ENCODE measurements at places on chromosomes 16 and 17.
A peak's percentile ranks its signal among the peaks of the same experiment; 100 is the strongest.

DNA sequence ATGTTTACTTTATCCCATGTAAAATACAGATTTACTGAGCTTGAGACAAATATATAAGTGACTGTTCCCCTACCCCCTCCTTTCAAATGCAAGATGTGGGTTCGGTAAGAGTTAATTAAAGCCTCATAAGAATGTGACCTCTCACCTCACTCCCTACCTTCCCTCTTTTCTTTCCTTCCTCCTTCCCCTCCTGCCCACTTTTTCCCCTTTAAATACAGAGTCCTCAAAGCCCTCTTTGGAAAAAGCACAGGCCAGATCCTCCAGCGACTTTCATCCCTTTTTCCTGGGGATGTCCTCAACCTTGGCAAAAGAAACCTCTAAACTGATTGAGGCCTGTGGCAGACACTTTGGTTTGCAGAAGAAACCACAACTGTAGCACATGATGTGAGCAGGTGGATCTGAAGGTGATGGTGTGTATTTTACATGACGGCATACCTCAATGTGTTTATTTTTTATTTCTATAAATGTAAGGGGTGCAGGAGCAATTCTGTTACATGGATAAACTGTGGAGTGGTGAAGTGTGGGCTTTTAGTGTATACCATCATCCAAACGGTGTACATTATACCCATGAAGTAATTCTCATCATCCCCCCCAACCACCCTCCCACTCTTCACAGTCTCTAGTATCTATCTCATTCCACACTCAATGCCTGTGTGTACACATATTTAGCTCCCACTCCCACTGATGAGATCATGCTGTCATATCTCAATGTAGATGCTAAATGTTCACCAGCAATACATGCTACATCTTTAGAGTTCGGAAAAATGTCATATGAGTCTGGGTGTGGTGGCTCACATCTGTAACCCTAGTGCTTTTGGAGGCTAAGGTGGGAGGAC, 77.7 kb downstream of the XYLT1 start:
- no peak for DNase-seq

DNA sequence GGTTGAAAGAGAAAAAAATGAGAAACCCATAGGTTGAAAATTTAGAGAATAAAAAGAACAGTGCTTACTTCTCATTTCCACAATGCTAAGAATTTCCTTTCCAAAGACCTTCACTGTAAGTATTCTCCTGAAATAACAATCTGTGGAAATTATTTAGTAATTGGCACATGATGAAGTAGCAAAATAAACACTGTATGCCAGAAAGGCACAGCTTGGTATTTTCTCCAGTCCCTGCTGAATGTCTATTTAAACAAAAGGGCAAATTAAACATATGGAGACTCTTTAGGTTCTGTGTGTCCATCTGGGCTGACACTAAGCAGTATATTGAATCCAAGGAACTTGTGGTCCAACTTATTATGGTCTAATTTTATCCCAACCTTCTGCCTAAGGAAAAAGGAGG, 46.1 kb downstream of the CHCT1 start:
- no peak for DNase-seq

GRCh38 chr17:17258998-17259397, 22.0 kb upstream of the FLCN start:
- DNase-seq, result no peak

- DNase-seq, result no peak
Observed at GRCh38 chr17:72361892-72362291, 241.1 kb downstream of the SOX9 start.

GRCh38 chr16:1310832-1311200, 1.4 kb downstream of the UBE2I start:
- no peak for DNase-seq

DNA sequence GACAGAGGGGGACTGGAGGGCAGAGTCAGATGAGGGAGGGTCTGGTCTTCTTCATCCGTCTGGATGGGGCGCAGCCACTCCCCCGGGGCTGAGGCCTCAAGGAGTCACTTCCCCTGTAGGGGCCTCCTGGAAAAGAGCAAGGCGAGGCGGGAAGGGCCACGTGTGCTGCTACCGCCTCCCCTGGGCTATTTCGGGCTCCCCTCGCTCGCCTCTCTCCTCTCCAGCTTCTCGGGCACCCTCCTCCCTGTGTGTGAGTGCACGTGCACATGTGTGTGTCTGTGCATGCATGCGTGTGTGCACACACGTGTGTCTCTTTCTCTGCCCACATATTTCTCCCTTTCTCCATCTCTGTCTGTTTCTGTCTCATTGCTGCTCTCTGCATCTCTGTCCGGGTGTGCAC, 10.1 kb downstream of the GSG1L start:
- no peak for DNase-seq

DNA sequence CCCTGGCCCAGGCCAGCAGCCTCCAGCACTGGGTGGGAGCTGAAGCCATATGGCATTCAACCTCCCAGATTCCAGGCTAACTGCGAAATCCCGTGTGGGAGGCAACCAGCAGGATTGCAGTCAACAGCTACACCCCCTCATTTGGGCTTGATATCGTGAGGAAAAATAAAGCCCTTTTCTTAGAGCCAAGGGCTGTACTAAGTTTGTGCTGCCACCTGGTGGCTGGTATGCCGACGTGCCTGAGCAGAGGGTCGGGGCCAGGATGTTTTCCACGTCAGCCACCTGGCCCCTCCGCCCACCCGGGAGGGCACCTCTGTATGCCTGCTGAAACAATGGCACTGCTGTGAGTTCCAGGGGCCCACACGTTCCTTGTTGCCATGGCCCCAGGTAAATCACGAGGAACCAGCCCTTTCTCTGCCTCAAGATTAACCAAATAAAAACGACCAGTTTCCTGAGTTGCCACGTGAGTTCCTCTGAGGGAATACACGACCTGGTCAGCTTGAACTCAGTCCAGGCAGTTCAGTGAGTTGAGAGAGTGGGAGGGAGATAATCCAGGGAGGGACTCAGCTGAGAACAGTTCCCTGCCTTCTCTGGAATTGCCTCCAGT, 9.0 kb downstream of the TMEM98 start:
- peak; percentile 50 for DNase-seq

GRCh38 chr16:87371261-87371866, 12.2 kb downstream of the FBXO31 start:
- DNase-seq, result no peak

DNA sequence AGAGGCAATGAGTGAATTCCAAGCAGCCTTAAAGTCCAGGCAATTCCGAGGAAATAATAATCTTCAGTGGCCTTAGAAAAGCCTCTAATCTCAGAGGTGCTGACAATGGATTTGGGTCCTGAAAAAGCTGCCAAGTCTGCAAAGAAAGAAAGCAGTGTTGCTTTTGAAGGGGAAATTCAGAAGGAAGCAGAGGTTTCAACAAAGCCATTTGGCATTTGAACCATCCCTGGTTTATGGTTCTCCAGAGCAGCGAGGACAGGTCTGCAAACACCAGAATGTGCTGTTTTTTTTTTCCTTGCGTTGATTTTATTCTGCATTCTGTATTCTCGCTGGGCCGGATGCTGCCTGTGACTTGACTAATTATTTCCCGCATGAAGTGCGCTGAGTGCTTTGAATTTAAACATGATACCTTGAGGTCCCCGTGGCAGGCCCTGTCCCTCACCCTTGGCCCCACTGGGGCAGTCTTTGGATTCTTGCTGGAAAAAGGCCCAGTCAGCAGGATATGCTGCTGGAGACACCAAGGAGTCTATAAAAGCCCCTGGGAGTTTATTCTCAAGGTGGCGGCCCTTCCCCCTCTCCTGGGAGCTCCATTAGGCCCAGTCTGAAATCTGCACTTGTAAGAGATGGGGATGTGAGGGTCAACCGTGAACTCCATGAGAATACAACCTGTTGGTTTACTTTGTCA, 338.3 kb downstream of the HAPSTR1 start:
- no peak for DNase-seq

DNA sequence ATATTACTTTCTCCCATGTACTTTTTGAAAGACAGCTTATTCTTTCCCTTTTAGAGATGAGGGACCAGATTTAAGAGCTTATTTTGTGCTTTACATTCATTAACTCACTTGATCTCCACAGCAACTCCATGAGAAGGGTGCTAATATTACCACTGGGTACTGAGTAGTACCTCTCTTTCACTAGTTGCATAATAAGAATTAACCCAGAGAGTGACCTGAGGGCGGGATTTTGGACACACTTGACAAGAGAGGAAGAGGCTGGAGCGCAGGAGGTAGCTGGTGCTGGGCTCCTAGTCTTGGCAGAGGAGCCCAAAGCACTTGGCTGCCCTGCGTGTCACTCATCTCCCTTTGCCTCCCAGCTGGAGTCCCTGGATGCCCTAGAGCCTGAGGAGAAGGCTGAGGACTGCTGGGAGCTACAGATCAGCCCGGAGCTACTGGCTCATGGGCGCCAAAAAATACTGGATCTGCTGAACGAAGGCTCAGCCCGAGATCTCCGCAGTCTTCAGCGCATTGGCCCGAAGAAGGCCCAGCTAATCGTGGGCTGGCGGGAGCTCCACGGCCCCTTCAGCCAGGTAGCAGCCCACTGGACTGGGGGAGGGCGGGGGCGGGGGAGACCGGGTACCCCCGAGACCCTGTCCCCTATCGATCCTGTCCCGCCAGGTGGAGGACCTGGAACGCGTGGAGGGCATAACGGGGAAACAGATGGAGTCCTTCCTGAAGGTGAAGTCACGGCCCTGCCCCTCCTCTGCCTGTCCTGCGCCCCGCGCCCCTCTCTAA, 1.7 kb upstream of the MAZ start:
- DNase-seq, result no peak

DNA sequence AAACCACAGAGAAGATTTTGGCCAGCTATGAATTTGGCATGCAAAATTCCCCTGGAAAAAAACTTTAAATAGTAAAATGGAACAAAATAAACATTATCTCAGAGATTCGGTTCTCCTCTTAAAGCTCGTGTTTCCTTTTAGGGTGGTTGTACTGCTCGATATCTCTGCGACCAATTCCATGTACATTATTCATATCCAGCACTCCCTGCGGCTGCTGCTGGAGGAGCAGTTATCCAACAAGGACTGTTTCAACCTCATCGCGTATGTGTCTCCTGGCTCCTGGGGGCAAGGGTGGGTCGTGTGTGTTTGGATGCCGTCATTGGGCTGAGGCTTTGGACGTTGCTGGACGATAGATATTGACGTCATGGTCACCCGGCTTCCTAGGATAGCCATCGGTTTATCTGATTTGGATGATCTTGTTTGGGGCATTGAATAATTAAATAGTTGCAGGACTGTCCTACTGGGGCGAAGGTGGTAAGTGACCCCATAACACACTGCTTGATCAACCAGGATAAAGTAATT, 33.8 kb downstream of the VWA3A start:
- no peak for DNase-seq

DNA sequence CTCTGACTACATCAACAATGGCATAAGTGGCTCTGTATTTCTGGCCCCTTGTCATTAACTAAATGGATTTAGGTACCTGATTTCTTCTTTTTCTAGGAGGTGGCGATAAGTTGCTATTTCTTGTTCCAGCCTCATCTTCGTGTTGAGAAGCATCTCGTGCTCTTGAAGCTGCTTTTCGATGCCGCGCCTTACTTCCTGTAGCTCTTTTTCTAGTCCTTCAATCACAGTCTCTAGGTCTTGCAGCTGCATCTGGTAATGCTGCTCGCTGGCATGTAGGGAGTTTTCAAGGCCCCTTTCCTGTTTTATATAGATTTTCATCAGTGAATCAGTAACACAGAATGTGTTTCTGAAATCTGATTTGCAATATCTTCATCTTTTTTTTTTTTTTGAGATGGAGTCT, 5.1 kb downstream of the KRT222 start:
- DNase-seq, result no peak

- no peak for DNase-seq
Observed at GRCh38 chr17:73510981-73511718, 133.1 kb downstream of the SDK2 start.

GRCh38 chr16:8194794-8195193, 395.5 kb downstream of the TMEM114 start:
- DNase-seq, result no peak

DNA sequence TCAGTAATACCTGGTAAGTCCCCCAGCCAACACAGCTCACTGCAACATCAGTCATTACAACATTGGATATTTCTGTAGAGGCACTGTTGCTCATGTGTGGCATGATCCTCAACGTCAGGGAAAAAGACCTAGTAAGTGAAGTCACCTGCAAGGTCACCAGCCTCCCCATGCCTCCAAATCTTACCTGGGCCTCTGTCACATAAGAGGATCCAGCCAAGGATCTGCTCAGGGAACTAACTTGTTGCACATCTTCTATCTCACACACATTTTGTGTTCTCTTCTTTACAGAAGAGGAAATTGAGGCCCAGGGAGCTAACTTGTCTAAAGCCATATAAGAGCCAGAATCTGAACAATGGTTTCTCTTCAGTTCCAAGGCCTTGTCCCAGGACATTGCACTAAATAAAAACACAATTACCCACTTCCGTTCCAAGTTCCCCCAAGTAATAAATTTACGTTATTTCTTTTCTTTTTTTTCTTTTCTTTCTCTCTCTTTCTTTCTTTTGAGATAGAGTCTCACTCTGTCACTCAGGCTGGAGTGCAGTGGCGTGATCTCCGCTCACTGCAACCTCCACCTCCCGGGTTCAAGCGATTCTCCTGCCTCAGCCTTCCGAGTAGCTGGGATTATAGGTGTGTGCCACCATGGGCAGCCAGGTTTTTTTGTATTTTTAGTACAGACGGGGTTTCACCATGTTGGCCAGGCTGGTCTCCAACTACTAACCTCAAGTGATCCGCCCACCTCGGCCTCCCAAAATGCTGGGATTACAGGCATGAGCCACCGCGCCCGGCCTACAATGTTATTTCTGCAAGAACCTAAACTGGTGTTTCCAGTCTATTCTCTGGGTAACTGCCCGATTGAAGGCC, 1.3 kb downstream of the SHMT1 start:
- no peak for DNase-seq

GRCh38 chr17:82636626-82637598, 11.3 kb downstream of the WDR45B start:
- no peak for DNase-seq

DNA sequence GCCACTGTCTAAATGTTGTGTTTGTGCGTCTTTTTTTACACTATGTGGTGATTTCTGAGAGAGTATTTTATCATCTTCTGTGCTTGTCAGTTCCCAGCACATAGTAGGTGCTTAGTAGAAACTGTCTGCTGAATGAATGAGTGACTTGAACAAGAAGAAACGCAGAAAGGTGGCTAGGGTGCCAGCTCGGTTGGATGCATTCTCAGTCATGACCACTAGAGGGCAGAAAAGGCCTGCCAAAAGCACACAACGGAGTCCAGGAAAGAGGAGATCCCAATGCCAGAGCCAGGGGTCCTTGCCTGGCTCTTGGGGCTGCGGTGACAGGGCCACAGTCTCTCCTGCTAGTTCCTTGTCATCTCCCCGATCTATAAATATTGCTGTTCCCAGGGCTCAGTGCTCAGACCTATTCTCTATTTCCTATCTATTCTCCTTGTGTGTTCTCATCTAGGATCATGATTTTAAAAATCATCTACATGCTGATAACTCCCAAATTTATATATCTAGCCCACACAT, 57.3 kb upstream of the CCL1 start:
- DNase-seq, result peak; percentile 37

- DNase-seq, result no peak
Observed at GRCh38 chr16:24851700-24852099, 5.9 kb downstream of the SLC5A11 start.

- DNase-seq, result no peak
Observed at GRCh38 chr17:59695945-59696681, 11.1 kb downstream of the PTRH2 start.

All from stimulated activated CD4-positive, alpha-beta T cell treated with anti-CD3 and anti-CD28 coated beads, TNF-alpha, amount 100 ng/mL, for 4 hours (primary cell).